ENCODE measurements at places on chromosomes 13 and 19.

- peak; percentile 38 for DNase-seq
These were observed at the start of gene NFIX for GRCh38 chr19:12994701-12995595. Gene NFIX (plus strand): TSS chr19:12995475. CDS start chr19:12995838, 363 bp downstream.

GRCh38 chr13:67224148-67224846 is 5.8 kb downstream of the PCDH9 start:
- no peak for DNase-seq

GRCh38 chr13:98254513-98254912 is 77.4 kb upstream of the RNF113B start:
- no peak for DNase-seq

- no peak for DNase-seq
These were observed 584.2 kb upstream of the SLITRK1 start for GRCh38 chr13:84466461-84466860.

GRCh38 chr13:99269627-99270241 is 11.6 kb upstream of the GPR18 start:
- DNase-seq: no peak

GRCh38 chr19:1105008-1105872 is 1.4 kb downstream of the GPX4 start:
- DNase-seq: no peak

GRCh38 chr19:38713227-38713649 is 31.0 kb downstream of the CAPN12 start:
- DNase-seq: no peak

DNA sequence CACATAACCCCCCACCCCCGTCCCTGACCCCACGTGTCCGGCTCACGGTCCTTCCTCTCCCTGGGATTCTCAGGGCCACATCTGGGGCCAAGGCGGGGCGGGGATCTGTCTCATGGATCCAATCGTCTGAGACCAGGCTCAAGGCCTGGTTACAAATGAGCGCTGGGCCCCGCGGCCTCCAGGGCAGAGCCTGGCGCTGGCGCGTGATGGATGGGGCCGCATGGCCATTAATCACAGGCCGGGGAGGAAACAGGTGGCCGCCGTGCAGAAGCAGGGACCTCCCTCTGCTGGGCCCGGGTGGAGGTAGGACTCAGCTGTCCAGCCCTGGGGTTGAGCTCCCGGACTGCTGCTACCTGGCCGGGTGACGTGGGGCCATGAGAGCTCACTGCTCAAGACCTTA is 5.8 kb upstream of the TLE5 start:
- DNase-seq: no peak

GRCh38 chr13:49217962-49218492 is 2.1 kb upstream of the MLNR start:
- no peak for DNase-seq

GRCh38 chr19:3450796-3451411 is 29.4 kb downstream of the SMIM24 start:
- no peak for DNase-seq

Data from activated CD8-positive, alpha-beta memory T cell treated with anti-CD3 and anti-CD28 coated beads for 1 hour (primary cell).